ENCODE measurements at places on chromosomes 5 and 9. TPM values are rescaled to one million over a fixed set of nuclear protein-coding genes. Genes with fewer than 3 reads are reported as not detected.

Gene SLC45A2
- 0.05 TPM for polyA plus RNA-seq

- no peak for DNase-seq
Observed at GRCh38 chr9:99513441-99514112, 291.5 kb downstream of the SEC61B start.

Gene PAEP
- 1.8 TPM for polyA plus RNA-seq

DNA sequence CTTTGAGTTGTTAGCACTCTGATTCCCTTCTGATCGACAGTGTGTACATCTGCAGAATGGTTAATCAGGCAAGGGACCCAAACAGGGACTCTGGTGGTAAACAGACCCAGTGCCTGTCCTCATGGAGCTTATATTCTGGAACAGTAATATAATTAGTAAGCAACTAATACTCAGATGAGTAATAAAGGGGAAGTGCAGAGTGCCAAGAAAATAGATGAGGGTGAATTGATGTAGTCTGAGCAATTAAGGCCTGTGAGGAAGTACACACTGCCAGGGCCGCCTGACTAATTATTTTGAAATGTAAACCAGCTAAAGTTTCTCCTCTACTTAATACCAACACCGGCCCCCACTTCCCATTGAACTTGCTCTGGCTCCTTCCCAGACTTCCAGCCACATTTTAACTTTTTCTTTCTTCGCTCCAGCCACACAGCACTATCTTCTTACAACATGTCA is 4.2 kb downstream of the DHX29 start:
- no peak for DNase-seq

- no peak for DNase-seq
Observed at GRCh38 chr5:111627862-111628261, 115.5 kb upstream of the STARD4 start.

Measured in thymus (tissue), 14 donors.